Stimulated activated CD8-positive, alpha-beta memory T cell treated with anti-CD3 and anti-CD28 coated beads, Interleukin-4, amount 100 ng/mL, for 1 hour (primary cell): ENCODE measurements at places on chromosomes 13 and 19.

- DNase-seq = no peak
Observed at GRCh38 chr19:2461751-2462634, 5.2 kb upstream of the LMNB2 start.

GRCh38 chr13:76350399-76350798 is 535.8 kb downstream of the KCTD12 start:
- DNase-seq = no peak

GRCh38 chr13:21466527-21466926 is 7.4 kb upstream of the ZDHHC20 start:
- DNase-seq = no peak

- peak; percentile 71 for DNase-seq
Observed at GRCh38 chr19:19145684-19146608, 7.7 kb upstream of the TMEM161A start.
